Skin of body (tissue), 3 donors: ENCODE measurements at places on chromosomes 4 and X. TPM values are rescaled to one million over a fixed set of nuclear protein-coding genes. Genes with fewer than 3 reads are reported as not detected.

Gene EDNRA
- total RNA-seq: 51.1 TPM

- no peak for DNase-seq
Measured at GRCh38 chr4:61750810-61751209, 550.7 kb downstream of the ADGRL3 start.

DNA sequence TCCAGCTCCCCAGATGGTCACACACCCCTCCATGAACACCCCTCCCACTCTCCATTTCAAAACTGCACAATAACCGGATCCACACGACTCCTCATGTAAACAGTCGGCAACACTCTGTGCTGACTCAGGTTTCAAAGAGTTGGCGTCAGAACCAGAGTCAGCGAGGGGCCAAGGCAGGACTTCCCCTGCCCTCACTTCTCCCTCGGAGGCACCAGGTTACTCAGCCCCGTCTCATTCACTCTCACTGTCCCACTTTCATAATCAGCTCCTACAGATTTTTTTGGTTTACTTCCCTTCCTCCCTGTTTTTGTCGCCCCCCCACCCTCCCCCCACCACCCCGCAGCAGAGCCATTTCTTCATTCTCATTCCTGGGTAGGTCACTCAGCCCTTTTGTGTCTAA is 2.7 kb upstream of the TIMP1 start:
- no peak for DNase-seq

GRCh38 chrX:153608806-153609205 is 9.9 kb upstream of the CCNQ start:
- no peak for DNase-seq

DNA sequence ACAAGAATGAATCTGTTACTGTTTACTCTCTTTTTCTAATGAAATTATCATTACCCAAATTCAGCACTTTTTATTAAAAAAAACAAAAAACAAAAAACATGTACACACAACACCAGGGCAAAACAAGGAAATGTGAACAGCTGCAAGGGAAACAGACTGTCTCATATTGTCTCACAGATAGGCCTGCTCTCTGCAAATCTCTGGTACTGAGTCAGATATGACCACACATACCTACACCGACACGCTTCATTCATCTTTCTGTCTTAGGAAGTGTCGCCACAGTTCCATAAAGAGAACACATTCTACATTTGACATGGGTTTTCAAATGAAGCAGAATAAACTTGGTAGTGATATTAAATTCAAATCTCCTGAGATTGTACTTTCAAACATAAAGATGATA is 92.2 kb upstream of the GPR34 start:
- no peak for DNase-seq

Gene NXF2
- total RNA-seq: not detected

DNA sequence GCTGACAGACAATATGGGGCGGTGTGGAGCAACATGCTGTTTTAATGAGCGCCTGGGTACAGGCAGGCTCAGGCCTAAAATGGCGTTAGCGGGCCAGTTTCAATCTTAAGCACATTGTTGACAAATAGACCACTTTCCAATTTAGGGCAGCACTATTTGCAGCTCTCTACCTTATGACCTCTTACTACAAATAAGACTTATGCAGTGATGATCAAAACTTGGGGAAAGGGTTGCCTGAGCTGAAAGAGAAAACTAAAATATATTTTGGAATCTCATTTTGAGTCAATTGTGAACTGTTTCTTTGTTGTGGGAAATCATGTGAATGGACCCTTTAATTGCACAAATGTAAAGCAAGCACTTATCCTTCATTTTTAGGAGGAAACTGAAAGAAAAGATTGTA is 25.5 kb upstream of the GPAT3 start:
- DNase-seq: no peak

DNA sequence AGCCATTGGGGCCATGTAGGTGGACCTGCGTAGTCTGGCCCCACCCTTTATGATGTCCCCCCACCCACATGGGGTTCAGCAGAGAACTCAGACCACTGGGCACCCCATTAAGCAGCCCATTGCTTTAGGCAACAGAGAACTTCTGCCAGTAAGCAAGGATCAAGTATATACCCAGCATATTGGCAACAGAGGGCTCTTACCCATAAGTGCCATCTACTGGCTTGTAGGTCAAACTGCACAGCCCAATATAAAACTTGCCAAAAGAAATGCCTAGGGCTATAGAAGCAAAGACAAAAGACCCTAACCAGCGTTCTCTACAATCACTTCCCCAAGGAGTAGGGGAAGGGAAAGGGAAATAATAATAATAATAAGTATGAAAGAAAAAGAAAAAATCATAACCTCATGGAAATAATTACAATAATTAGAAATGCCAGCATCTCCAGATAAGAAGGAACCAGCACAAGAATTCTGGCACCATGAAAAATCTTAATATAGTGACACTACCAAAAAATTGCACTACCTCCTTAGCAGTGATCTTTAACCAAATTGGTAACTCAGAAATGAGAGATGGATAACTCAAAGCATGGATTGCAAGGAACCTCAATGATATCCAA is 1090.7 kb downstream of the FAT4 start:
- no peak for DNase-seq

DNA sequence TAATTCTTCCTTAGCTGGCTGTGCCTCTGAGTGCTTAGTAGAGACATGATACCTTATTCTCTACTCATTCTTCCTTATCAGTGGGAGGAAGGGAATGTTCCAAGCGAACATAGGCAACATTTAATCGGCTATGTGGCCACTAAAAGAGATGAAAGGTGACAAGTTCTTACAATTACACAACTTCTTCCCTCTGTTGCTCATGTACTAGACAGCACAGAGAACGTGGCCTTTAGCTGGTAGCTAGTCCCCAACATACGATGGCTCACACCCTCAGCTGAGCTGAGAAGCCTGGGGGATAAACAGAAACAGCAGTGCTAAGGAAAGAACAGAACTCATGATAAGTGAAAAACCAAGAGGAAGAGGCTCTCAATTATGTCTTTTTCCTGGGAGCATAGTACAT is 52.2 kb downstream of the APOO start:
- no peak for DNase-seq

GRCh38 chr4:73612032-73612431 is 8.2 kb downstream of the RASSF6 start:
- no peak for DNase-seq

DNA sequence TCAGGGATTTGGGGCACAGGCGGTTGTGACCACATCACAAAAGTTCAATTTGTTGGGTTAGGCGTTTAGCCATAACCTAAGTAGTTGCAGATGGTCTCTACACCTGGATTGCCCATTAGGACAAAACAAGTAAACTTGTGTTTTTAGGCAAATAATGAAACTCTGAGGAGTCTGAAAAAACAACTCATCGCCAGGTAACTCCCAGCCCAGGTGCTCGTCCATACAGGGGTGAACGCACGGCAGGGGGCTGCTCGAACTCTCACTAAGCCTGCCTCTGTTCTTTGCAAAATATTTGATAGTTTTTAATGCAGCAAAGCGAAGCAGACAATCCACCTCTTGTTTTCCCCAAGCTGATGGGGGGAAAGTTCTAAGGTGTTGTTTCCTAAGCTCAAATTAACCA is 559 bp upstream of the RHOH start:
- no peak for DNase-seq

- DNase-seq: no peak
Measured at GRCh38 chr4:40514497-40514951, 115.1 kb downstream of the RBM47 start.
